Adrenal gland (tissue), 19 donors: ENCODE measurements at places on chromosomes 7 and 10. TPM values are rescaled to one million over a fixed set of nuclear protein-coding genes. Genes with fewer than 3 reads are reported as not detected.

TUBAL3 gene
- not detected for total RNA-seq

DNA sequence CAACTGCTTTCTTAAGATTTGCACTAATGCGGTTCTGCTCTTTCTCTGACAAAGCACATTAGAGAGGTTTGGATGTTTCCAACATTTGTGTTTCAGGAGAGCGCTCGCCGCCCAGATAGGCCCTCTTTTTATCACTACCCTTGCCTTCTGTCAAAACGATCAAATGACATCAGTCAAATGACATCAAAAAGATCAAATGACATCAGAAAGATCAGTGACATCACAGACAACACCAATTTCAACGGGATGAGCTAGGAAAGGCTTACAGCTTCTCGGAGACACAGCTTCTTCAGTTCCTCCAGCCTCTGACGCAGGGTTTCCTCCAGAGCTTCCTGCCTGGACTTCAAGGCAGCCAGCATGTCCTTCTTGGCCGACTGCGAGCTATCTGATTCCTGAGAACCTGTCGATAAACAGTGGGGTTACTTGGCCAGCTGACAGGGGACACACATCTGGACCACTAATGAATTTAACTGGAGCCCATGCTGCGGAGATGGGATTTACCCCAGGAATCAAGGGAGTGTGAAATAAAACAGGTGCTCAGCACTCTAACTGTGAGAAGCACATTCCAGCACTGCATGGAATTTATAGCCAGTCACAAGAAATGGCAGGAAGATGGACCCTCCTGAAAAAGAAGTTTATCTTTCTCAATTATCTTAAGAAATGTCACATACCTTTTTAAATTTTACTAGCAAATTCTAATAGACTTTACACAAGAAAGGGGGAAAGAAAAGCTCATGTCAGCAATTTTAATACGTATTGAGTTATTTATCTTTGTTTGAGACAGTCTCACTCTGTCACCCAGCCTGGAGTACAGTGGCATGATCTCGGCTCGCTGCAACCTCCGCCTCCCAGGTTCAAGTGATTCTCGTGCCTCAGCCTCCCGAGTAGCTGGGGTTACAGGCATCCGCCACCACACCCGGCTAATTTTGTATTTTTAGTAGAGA lies 88.2 kb downstream of the PRPF18 start:
- no peak for DNase-seq

DNA sequence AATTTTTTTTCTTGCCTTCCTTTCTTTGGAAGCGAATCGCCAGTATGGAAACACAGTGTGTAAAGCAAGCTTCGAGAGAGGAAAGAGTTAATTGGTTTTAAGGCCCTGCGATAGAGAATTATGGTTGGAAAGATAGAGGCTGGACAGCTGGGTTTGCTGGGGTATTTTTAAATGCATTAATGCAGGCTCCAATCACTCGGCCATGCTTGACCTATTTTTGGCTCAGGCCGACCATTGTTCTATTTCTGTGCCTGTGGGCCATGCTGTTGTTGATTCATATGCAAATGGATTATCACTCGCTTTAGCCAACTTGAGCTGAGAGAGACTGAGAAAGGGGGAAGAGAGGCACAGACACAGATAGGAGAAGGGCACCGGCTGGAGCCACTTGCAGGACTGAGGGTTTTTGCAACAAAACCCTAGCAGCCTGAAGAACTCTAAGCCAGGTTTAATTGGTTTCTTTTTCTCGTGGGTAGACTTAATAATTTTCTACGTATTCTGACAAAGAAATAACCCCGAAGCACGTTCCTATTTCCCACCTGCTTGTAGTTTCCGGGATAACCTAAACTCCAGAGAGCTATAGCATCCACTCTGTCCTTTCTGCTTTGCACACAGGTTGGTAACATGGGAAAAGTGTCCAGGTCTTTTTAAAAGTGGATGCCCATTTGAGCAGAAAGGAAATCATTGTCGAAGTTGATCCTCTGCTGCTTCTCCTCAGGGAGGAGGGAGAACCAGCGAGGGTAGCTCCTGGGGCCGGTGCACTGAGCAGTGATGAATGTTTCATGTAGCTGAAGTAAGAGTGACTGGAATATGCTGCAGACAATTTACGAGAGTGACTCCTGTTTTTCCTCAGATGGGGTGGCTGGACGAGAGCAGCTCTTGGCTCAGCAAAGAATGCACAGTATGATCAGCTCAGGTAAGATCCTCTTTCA lies at the start of gene HDAC9:
TSS of gene HDAC9 (plus strand) at position 338 of the 929 bp plus-strand sequence. CDS start at position 892, 554 bp downstream.
- peak; percentile 35 for DNase-seq

GRCh38 chr7:91142743-91143142 lies 121.5 kb upstream of the FZD1 start:
- no peak for DNase-seq

NPFFR1 gene
- total RNA-seq = not detected

DNA sequence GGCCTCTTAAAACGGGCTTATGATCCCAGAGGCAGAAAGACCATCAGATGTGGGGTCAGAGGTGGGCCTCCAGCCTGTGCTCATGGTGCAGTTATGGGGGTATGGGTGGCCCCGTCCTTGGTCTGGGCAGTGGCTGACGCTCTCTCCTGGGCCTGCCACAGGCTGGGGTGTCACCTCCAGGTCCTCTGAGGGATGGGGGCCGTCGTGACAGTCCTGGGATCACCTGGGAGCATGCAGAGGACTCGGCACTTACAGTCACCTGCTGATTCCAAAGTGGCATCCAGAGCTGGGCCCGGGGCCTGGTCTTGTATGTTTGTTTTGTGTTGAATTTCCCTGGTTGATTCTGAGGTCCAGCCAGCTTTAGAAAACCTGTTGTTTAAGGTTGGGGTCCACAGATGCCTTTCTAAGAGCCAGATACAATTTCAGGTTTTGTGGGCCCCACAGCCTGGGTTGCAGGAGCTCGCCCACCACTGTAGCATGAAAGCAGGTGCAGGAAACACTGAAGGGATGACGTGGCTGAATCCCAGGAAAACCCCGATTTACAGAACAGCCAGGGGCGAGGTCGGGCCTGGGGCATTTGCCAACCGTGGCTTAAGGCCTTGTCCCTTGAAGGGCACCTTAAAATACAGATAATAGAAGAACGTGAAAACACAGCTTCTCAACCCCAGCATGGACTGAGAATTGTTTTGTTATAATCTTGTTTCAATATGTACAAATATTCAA lies 170.7 kb upstream of the PPP2R2D start:
- no peak for DNase-seq

HKDC1 gene
- not detected for total RNA-seq

MACC1 gene
- 1.1 TPM for total RNA-seq

ANKRD2 gene
- total RNA-seq = 0.84 TPM

BMPER gene
- total RNA-seq = 1.0 TPM

DNA sequence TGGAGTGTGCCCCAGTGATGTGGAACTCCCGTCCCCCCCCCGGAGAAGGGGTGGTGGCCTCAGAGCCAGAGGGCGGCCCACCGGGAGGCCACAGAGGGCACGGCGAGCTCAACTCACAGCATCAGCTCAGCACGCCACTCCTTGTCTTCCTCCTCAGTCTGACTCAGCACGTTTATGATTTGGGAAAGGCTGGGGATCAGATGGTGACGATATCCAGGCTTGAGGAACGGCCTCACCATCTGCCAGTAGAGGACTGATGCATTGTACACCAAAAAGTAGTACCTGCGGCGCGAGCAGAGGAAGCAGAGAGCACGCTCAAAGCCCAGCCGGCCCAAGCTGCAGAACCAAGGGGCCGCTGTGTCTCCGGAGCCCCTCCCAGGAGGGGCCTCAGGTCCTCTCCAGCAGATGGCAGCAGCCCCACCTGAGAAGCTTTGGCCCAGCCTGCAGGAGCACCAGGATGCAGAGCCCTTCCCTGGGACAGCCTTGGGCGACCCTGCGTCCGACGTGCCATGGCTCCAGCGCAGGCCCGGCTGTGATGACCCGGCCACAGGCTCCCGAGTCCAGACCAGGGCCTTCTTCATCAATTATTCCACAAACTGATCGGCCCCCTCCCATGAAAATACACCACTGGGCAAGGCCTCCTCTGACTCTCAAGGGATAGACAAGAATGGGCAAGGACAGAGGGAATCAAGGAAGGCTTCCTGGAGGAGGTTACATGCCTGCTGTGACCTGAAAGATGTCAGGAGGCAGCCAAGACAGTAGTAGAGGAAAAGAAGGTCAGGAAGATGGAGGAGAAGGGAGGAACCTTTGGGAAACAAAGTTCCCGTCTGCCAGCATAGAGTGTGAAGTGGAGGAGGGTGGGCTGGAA lies 3.7 kb downstream of the CFAP46 start:
- no peak for DNase-seq

GRCh38 chr10:49539320-49539885 lies 482 bp upstream of the ERCC6 start:
- peak; percentile 19 for DNase-seq

FRAT1 gene
- total RNA-seq = 2.0 TPM
